ENCODE measurements at places on chromosomes 3 and 15.

DNA sequence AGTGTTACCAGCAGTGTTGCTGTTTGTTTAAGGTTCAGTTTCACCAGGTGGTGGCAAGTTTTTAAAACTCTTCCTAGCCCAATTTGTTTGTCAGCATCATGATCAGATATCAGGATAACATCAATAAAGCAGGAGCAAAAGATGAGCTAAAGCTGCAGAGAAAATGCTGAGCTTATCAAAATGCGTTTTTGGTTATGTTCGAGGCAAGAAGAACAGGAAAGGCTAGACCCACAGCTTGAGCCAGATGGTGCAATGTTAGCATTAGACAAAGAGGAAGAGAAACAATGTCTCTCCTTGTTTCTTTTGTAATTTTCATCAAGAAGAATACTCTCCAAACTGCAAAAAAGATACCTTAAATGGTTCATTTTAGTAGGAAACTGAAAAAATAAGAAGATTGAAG is 66.2 kb downstream of the THRB start:
- DNase-seq, result no peak

GRCh38 chr3:49903451-49904424 is at the start of gene MST1R:
Gene MST1R, minus strand, starts transcription at chr3:49903873. Its CDS starts 264 bp downstream, at chr3:49903609.
- peak; percentile 38 for DNase-seq

DNA sequence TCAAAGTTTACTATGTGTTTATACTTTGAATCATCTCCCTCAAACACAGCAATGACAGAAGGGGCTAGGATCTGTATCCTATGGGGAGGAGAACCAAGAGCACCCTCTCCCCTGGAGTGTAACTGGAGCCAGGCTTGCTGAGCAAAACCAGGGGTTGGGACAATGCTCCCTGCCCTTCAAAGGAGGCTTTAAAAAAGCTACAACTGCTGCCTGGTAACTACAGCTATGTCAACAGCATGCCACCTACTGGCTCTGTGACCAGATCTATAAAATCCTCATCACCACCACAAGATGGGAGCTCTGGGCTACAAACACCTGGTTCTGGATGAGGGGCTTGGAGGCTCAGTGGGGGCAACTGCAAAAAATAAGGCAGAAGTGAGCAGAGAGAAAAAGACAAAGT is 61.9 kb downstream of the ANO10 start:
- DNase-seq, result no peak

DNA sequence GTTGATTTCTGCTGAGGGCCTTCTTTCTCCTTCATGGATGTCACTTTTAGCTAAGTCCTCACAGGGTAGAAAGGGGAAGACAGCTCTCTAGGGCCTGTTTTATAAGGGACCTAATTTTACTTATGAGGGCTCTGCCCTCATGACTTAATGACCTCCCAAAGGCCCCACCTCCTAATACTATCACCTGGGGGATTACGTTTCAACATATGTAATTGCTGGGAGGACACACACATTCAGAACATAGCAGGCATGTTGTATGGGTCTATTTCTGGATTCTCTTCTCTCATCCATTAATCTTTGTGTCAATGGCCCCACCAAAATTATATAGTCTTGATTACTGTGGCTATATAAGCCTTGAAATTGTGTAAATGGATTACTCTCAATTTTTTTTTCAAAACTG is 255.0 kb downstream of the CLSTN2 start:
- DNase-seq, result no peak

DNA sequence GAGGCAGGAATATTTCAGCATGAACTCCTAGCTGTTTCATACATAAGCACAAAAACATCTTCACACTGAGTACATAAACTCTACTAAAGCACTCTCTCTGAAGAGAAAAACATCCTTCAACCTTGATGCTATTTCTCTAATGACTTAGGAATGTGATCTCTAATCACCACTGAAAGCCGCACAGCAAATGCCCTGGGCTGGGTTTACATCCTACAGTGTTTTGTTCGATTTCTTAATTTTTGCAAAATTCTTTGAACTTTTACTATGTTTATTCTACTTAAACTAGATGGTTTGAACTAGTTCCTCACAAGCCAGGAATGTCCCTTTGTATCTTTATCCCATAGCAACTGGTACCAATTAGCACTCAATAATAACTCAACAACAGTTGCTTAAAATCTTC is 130.9 kb upstream of the ABI3BP start:
- DNase-seq, result no peak

DNA sequence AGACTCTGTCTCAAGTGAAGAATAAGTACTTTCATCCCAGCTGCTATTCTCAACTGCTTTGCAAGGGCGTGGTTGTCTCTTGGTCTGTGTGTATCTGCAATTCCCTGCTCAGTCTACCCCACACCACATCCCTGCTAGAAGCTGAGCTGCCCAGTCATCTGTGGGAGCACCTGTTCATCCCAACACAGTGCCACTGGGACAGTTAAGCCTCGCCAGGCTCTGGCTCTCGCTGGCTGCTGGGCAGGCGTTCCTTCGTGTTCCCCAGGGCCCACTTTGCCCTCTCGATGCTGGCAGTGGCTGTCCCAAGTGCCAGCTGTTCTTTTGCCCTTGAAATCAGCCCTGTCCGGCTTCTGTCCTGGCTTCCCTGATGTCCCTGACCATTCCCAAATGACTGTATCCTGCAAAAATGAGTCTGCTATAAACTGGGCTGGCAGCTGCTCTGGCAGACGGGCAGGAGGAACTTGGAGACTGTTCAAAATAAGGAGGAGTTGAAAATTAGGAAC is 91.6 kb upstream of the KLHL25 start:
- no peak for DNase-seq

- DNase-seq, result no peak
These were observed 49.0 kb downstream of the KY start for GRCh38 chr3:134601539-134602439.

DNA sequence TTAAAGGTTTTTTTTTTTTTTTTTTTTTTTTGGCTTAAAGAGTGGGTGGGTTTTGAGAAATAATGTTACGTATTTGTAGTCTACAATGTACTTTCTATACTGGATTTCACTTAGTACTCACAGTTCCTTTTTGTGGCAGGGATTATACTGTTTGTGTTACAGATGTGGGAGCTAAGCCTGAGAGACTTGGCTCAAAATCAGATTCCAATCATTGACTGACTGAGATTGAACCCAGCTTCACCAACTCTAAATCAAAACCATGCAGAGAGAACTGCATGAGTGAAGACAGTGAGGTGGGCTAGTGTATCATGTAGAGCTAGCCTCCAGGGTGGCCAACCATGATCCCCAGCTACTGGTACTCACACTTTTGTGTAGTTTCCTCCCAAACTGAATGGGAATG is 68.0 kb downstream of the TMEM108 start:
- DNase-seq, result no peak

DNA sequence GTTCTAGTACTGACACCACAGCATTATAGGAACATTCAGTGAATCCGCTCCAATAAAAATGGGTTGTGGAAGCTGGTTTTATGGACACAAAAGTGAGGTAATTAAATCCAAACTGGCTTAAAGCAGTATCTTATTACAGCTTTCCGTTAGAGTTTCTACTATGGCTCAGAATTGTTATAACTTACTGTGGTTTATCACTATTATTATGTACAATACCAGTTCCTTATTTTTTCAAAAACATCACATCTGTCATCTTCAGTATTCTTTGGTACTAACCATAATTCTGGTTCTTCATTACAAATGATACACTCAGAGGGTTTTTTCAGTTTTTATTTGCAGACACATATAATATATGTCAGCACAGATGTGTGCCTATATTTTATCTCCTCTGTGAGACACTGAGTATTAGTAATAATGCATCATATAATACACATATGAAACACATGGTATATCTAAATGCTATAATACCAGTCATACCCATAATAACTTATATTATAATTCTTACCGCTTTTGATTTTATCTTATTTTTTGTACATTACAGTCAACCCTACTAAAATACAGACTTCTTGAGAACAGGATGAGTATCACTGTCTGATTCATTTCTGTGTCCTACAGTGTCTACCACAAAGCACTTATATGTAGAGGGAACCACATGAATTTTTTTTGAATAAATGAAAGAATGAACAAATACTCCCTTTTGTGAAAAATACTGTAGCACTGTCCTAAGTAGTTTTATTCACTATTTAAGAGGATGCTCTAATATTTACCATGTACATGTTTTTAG is 39.0 kb downstream of the CMSS1 start:
- DNase-seq, result no peak

DNA sequence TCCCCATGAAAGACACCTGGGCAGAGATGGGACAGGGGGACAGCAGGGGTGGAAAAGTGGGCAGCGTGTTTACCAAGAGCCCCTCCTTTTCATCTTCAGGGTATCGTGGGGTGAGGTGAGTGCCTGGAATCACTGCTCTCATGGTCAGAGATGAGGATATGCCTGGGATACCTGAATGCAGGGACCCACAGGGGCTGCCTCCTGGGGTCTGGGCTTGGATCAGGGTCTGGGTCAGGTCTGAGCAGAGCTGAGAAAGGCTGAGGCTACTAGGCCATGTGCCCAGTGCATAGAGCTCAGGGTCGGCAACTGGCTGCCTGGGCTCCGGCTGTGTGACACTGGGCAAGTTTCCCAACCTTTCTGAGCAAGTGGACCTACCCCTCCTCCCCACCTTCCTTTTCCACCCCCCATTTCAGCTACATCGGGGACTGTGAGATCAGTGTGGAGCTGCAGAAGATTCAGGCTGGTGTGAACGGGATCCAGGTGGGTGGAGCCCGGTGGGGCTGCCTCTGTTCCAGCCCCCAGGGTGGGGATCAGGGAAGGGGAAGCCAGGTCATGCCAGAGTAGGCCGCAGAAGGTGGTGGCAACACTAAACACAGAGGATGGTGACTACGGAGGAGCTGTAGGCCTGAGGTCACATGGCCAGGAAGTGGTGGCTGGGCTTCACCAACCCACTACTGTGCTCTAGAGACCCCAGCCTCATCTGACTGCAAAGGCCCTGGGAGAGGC is 24.5 kb downstream of the ESYT3 start:
- no peak for DNase-seq

DNA sequence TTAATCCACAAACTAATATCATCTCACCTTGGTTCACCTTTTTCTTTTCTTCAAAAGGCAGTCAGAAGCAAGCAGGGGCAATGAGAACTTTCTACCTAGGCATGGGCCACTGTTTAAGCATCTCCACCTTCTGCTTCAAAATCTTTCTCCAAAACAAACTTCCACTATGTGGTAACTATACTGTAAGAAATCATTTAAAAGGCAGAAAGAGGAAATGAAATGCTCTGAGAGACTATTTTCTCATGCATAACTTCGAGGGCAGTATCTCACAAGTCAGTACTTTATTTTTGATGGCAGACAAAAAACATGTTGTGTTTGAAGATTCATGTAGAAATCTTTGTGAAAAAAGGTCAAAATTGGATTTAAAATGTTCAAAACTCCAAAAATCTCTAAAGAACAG is 419.7 kb downstream of the ZBTB20 start:
- DNase-seq, result no peak

- DNase-seq, result no peak
These were observed 856.2 kb downstream of the AGBL1 start for GRCh38 chr15:86935841-86936240.

DNA sequence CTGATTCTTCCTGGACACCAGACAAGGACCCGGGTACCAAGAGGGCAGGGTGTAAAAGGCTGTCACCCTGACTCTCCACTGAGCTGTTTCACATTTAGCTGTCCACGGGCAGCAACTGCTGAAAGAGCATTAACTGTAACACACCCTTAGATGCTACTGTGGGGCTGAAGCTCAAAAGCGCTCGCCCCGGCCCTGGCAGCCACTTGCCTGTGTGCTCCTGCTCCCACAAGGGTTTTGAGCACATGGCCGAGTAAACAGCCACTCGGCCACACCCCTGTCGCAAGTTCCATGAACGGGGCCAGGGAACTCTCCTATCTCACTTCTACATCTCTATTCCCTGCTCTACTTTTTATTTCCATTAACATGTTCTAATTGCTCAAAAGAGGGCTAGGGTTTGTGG is 421.7 kb downstream of the TUSC7 start:
- DNase-seq, result no peak

DNA sequence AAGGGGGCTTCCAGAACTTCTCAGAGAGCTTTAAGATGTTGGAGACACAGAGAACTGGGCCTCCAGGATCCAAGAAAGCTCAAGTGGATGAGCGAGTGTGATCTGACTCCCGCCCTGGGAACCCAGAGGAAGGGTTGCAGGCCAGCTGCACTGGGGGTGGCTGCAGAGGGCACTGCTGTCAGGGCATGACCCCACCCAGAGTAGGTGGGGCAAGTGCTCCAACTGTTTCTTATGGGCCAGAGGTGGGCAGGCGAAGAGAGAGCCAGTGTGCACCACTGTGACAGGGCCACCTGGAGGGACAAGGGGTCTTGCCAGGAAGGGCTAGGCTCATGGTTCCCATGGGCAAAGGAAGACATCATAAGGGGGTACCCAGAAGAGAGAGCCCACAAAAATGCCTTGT is 48.8 kb downstream of the EXOG start:
- no peak for DNase-seq

GRCh38 chr3:192804502-192804901 is 77.2 kb upstream of the FGF12 start:
- no peak for DNase-seq

- no peak for DNase-seq
These were observed 53.2 kb upstream of the FSTL1 start for GRCh38 chr3:120503727-120504616.

DNA sequence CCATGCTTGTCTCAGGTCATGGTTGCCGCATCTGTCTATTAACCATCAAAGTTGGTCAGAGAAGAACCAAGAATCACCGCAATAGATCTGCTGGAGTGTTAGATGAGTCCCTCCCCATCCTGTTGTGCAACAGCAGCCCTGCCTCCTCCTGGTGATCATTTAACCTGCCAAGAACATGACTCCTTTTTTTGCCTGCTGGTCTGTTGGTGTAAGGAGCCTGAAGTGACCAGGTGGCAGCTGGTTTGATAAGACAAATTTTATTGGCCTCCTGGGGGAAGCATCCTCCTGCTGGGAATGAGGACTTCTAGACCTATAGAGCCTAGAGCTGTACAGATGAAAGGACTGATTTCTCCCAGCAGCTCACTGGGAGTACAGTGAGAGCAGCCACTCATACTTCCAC is 43.5 kb upstream of the RAF1 start:
- DNase-seq, result no peak

DNA sequence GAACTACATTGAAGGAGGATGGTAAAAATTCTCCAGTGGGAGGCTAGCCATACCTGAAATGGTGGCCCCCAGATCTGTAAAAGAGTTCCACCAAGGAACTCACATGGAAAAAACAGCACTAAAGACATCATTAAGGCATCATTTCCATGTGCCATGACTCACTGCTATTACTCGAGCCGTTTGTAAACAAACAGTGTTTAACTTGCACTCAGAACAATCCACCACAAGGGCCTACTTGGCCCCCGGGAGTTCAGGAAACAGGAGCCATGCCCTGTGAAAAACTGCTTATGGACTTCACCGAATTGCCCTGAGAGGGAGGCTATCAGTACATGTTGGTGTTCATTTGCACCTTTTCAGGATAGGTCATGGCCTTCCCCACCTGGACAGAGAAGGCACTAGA is 18.2 kb downstream of the CCR4 start:
- no peak for DNase-seq

GRCh38 chr3:136305879-136306278 is 55.7 kb downstream of the PCCB start:
- no peak for DNase-seq

DNA sequence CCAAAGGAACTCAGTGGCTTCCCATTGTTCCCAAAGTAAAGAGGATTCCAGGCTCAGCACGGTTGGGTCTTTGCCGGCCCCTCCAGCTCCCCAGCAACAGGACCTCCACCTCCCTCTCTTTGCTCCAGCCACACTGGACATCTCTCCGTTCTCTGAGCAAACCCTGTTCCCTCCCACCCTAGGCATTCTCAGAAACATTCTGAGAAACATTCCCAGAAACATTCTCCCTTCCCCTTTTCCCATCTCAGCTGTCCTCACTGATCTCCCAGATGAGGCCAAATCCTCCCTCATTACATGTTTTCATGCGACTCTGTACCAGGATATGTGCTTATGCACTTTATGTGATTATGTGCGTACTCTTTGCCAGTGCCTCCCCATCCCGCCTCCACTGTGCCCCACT is 14.1 kb downstream of the CCDC33 start:
- DNase-seq, result no peak

Measured in activated CD8-positive, alpha-beta memory T cell treated with anti-CD3 and anti-CD28 coated beads for 1 hour (primary cell).